ENCODE measurements at places on chromosomes 6 and 20. TPM values are rescaled to one million over a fixed set of nuclear protein-coding genes. Genes with fewer than 3 reads are reported as not detected.

DNA sequence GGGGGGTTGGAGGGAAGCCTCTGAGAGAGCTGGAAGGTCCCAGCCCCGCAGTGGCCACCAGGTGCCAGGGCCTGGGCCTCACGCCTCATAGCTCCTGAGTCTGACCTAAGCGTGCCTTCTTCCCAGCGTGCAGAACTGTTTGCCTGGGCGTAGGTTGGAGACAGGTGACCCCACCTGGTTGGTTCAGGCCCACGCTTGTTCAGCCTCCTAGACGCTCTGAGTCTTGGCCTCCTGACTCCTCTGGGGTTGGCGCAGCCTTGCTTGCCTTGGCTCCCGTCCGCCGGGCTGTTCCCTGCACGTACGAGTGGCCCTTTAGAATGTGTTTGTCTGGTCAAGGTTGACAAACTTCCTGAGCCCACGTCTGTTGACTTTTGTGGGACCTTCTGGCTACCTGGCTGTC is 70.8 kb downstream of the EYA2 start:
- DNase-seq: no peak

GRCh38 chr6:46103441-46104115 is 26.2 kb upstream of the ENPP4 start:
- no peak for DNase-seq

DNA sequence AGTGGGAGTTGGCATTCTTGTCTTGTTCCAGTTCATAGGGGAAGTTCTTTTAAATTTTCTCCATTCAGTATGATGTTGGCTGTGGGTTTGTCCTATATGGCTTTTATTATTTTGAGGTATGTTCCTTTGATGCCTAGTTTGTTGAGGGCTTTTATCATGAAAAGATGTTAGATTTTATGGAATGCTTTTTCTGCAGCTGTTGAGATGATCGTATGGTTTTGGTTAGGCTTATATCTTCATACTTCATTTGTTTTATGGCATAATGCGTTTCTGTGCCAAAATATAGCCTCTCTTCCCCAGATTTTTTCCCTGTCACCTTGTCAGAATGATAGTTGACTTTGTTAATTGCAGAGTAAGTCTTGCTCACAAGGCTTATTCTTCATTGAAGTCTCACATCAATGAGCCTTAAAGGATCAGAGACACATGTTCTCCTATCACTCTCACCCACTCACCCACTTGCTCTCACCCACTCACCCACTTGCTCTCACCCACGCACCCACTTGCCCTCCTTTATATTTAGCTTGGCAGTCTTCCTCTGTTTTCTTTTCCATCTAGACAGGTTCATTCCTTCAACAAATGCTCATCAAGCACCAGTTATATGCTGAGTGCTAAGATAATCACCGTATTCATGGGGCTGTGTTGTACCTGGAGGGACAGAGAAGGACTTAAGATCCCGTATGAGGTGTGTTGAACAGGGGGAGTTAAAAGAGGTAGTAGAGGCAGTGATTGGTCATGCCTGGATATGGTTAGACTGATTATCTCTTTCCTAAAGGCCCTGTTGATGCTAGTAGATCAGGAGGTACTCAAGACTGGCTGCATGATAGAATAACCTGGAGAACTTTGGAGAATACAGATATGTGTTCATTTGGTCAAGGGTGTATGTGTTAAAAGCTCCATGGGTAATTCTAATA is 19.3 kb downstream of the UST start:
- no peak for DNase-seq

DNA sequence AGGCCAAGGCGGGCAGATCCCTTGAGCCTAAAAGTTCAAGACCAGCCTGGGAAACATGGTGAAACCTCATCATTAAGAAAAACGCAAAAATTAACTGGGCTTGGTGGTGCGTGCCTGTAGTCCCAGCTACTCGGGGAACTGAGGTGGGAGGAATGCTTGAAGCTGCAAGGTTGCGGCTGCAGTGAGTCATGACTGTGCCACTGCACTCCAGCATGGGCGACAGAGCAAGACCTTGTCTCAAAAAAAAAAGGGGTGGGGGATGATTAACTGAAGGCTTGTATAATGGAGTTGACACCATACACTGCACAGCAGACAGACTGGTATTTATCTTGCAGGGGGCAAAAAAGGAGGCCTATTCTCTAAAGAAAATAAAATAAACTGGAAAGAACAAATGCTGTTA is 27.7 kb downstream of the SRPK1 start:
- no peak for DNase-seq

- DNase-seq: peak; percentile 55
These were observed 334.3 kb downstream of the CDKAL1 start for GRCh38 chr6:20868397-20869096.

DNA sequence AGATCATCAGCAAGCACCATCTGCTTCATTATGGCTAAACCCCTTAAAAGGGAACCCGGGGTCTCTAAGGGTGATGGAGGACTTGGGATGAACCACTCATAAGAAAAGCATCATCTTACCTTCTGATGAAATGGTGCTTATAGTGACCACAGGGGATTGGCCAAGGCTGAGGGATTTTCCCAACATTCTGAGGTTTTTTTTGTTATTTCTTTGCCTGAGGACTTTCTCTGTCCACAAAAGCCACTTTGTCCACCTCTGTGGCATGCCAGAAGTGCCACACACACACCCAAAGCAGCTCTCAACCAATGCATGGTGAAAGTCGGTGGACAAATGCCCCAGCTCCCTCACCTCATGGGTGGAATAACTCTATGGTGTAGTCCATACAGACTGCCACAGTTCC is 79.3 kb upstream of the TOP1 start:
- DNase-seq: no peak

Gene OOEP
- total RNA-seq: not detected

DNA sequence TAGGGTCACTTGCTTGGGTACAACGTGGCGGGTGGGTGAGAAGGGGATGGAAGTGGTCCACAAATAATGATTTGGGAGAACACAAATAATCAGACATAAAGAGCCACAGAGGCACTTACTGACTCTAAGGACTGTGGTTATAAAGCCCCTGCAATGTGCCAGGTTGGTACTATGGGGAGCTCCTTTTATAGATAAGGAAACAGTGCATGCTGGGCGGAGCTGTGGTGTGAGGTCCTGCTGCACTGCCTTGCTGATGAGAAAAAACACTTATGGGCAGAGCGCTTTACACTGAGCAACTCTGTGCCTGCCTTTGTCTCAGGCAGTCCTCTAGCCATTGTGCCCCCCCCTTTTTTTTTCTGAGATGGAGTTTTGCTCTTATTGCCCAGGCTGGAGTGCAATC is 29.1 kb upstream of the SCRT2 start:
- no peak for DNase-seq

Gene FKBP1C
- 0.34 TPM for total RNA-seq

Gene SMLR1
- not detected for total RNA-seq

Gene BIRC7
- total RNA-seq: not detected

Gene KCNQ2
- 39.5 TPM for total RNA-seq

DNA sequence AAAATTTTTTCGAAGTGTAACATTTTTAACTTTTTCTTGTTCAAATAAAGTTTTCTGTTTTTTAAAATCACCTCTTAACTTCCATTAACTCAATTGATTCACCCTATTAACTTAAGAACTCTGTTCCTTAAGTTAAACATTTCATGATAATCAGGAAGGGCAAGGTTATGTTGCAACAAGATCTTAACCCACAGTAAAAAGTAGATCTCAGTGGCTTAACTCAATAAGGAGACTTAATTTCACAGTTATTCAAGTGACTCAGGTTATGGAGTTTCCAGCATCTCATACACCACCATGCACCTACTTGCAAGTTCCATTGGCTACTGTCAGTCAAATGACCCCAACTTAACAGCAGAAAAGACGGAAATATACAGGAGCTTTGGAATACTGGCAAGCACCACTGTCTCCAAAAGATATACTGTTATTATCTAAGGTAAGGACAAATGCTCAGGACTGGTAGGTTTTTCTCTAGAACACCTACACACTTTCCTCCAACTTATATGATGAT is 11.2 kb downstream of the HLA-DQB1 start:
- DNase-seq: no peak

Gene GINS1
- 51.4 TPM for total RNA-seq

DNA sequence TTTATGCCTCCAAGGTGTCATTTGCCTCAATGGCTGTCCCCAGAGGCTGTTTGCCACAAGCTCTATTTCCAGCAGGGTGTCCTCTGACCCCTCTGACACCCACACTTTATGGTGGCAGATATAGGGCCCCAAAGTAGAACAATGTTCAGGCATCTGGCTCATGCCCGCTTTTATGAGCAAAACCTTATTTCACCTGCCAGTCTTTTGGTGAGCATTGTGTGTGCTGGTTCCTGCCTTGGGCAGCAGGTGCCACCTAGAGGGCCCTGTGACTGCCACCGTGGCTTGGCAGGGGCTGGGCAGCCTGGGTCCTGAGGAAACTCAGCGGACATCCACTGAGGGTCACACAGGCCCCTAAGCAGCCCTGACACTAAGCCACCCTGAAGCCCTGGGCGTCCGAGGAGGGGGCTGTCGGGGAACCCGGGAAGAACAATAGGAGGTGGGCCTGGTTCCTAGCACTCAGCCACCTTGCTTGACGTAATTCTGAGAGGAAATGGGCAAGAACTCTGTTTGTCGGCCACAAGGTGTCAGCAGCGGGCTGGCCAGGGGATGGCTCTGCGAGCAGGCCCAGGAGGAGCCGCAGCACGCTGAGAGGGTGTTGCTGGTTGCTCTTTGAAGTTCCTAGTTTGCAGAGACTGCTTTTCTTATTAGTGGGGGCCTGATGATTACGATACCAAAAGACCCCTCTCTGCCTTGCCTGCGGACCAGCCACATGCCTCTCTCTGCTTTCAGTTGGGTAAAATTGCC is 148.9 kb downstream of the SCML4 start:
- DNase-seq: peak; percentile 89

Gene FOXF2
- total RNA-seq: not detected

DNA sequence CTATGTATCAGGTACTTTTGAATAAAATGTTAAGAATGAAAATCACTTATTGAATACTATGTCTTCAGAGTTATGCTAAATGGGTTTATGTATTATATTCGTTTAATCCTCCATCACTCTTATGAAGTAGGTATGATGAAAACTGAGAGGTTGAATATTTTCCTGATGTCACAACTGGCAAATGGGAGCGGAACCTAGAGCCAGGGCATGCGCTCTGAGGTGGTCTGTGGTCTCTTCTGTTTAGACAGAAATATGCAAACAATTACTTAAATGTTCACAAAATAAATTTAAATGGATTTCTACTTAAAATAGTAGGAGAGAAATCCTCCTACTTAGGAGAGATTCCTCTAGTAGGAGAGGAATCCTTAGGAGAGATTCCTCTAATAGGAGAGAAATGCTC is 21.3 kb upstream of the UTRN start:
- no peak for DNase-seq

GRCh38 chr6:125746731-125747588 is 2.5 kb upstream of the HEY2 start:
- DNase-seq: peak; percentile 93

DNA sequence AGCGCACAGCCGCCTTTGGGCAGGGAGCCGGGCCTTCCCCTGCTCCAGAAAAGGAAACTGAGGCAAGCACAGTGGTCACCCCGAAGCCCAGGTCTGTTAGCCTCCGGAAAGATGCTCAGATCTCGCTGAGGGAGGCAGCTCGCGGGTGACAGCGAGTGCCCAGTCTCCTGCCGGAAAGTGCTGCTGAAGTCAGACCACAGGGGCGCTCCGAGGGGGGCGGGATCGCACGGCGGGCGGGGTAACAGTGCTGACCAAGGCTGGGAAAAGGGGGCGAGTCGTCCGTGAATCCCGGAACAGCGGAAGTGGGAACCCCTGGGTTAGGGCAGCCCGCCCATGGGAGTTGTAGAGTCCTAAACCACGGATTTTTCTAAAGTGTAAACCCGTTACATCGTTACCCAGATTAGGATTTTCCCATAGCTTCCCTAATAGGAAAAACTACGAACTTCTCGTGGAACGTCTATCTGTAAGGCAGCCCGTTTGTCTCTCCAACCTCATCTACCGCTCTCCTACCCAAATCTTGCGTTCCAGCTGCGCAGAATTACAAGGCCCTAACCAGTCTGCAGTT is 504 bp downstream of the VPS16 start:
- peak; percentile 55 for DNase-seq

Gene CDK5RAP1
- total RNA-seq: 42.0 TPM

Gene MAP3K7
- 91.9 TPM for total RNA-seq

GRCh38 chr20:56454754-56455153 is 13.7 kb upstream of the RTF2 start:
- no peak for DNase-seq

Gene SPAG4
- total RNA-seq: 3.3 TPM

DNA sequence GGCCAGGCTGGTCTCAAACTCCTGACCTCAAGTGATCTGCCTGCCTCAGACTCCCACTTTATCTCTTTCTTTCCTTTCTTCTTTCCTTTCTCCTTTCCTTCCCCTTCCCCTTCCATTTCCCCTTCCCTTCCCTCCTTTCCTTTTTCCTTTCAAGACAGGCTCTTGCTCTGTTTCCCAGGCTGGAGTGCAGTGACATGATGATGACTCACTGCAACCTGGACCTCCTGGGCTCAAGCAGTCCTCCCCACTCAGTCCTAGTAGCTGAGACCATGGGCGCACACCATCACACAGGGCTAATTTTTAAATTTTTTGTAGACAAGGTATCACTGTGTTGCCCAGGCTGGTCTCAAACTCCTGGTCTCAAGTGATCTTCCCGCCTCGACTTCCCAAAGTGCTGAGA is 377.6 kb upstream of the ZFP64 start:
- no peak for DNase-seq

DNA sequence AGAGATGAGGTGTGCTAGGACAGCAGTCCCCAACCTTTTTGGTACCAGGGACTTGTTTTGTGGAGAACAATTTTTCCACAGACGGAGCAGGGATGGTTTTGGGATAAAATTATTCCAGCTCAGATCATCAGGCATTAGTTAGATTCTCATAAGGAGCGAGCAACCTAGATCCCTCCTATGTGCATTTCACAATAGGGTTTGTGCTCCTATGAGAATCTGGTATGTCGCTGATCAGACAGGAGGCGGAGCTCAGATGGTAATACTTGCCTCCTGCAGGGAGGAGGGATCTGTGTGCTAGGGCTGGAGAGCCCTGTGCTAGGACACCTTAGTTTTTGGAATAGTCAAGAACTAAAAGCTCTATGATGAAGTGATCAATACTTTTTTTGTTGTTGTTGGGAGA is 2.5 kb downstream of the SMIM13 start:
- DNase-seq: peak; percentile 61

Gene TMEM181
- total RNA-seq: 27.3 TPM

DNA sequence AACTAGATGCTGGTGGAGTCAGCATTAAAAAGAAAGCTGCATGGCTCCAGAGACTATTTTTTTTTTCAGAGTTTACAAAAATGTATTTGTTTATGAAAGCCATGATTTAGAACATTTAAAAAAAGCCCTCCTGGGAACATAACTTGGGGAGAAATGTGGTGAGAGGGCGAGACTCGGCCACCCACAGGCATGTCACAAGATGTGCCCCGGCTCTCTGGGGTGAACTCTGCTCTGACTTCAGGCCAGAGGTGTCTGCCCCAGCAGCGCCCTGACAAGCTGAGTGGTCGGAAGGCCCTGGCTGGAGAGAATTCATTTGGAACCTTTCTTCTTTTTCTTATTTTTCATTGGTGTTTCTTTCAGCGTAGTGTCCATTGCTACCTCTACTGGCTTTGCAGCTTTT is 21.7 kb upstream of the RFPL4B start:
- no peak for DNase-seq

DNA sequence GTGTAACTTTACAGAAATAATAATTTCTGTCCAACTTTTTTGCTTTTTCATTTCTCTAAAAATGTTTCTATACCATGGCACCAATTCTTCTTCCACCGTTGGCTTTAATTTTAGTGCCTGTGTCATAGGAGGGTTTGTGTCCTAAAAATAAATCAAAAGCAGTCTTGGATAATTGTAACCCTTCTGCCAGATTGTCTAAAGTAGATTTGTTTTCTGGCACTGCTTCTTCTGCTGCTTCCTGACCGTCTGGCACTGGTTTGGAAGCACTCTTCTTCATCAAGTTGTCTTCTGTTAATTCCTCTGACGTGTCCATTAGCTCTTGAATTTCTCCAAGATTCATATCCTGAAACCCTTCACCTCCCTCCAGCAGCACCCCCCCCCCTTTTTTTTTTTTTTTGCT is 33.1 kb downstream of the SCAF8 start:
- DNase-seq: no peak

All from neural progenitor cell (in vitro differentiated cells).